ENCODE measurements at places on chromosomes 4 and X.
A peak's percentile ranks its signal among the peaks of the same experiment; 100 is the strongest.

DNA sequence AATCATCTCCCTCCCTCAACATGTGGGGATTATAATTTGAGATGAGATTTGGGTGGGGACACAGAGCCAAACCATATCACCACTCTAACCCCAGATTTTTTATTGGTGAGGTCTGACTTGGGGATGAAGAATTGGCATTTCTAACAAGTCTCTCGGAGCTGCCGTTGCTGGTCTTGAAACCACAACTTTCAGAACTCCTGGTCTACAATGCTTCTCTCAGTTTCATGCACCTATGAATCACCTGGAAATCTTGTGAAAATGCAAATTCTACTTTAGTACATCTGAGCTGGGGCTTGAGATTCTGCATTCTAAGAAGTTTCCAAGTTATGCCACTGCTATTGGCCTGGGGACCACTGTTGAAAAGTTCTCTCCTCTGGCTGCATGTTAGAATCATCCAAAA is 78.6 kb downstream of the PALLD start:
- no peak for DNase-seq

DNA sequence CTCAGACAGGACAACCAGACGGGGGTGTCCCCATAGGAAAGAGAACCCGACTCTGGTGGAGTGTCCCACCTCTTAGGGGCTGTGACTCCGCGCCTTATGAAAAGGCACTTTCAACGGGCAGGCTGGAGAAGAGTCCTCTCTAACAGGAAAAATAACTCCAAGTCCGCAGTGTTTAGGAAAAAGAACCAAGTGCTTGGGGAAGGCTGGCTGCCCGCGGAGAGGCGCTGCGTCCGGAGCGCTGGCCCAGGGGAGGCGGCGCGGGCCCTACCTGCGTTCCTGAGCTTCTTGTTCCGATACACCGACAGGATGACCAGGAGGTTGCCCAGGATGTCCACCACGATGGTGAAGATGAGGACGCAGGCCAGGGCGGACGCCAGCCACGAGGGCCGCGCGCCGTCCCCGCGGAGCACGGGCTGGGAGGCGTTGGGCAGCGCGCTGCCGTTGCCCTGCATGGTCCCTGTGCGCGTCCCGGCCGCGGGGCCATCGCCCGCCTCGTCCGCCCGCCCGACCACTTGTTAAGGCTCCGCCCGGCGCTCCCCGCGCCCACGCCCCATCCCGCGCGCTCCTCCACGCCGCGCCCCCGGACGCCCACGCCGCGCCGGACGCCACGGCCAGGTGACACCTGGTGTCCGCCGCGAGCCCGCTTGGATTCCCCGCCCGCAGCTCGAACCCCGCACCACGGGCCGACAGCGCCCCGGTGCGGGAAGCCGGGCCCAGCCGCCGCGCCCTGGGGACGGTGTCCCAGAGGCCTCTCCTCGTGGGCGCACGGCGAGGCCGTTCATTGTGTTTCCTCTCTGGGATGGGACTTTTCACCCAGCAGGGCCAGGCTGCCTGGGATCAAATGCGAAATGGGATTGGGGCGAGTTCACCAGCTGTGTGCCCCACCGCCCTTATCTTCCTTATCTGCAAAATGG is at the start of gene MTNR1A:
Gene MTNR1A, minus strand, starts transcription at position 654 of the 914 bp plus-strand sequence. Its CDS starts 202 bp downstream, at position 452.
- DNase-seq, result no peak

- no peak for DNase-seq
Measured at GRCh38 chr4:40300371-40301162, 34.6 kb upstream of the CHRNA9 start.

- peak; percentile 57 for DNase-seq
Measured at GRCh38 chr4:54872261-54872660, 214.5 kb downstream of the KIT start.

DNA sequence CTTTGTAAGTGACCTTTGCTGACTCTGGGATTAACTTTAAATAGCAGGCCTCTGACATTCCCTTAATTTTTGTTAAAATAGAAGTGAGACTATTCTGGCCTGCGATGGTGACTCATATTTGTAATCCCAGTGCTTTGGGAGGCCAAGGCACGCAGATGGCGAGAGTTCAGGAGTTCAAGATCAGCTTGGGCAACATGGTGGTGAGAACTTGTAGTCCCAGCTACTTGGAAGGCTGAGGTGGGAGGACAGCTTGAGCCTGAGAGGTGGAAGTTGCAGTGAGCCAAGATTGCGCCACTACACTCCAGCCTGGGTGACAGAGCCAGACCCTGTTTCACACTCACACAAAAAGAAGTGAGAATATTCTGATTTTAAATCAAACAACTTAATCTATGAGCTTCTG is 27.3 kb downstream of the ZNF330 start:
- DNase-seq, result peak; percentile 40

GRCh38 chr4:38373375-38373774 is 290.6 kb upstream of the KLF3 start:
- DNase-seq, result no peak

GRCh38 chrX:118507766-118508165 is 12.2 kb downstream of the DOCK11 start:
- DNase-seq, result no peak

DNA sequence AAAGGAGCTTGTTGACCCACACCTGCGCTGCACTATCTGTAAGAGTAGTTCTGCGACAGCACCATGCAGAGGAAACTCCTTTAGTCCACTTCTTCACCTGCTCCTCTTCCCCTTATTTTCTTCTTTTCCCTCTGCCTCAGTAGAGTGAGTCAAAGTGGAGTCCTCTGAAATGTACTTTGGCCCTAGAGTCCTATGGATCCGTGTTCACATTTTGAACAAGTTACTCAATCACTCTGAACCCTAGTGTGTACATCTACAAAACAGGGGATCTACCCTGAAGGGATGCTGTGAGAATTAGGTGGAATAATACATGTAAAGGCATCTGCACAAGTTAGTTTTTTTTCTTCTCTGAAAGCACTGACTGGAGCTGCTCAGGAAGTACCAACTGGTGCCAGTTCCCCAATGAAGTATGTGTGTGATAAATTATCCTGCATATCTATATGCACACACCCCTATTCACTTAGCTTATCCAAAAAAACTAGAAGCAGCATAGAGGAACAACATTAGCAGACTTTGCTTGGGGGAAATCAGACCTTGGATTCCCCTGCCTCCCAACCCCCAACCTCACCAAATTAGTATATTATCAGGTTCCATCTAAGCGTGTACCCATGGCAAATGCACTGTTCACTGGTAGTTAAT is 118.5 kb upstream of the FAM9C start:
- no peak for DNase-seq

GRCh38 chrX:55039471-55039870 is 8.7 kb upstream of the ALAS2 start:
- DNase-seq, result peak; percentile 43

GRCh38 chrX:69089203-69089602 is 76.0 kb downstream of the PJA1 start:
- no peak for DNase-seq

- peak; percentile 70 for DNase-seq
Measured at GRCh38 chr4:173169428-173170181, 994 bp downstream of the GALNT7 start.

DNA sequence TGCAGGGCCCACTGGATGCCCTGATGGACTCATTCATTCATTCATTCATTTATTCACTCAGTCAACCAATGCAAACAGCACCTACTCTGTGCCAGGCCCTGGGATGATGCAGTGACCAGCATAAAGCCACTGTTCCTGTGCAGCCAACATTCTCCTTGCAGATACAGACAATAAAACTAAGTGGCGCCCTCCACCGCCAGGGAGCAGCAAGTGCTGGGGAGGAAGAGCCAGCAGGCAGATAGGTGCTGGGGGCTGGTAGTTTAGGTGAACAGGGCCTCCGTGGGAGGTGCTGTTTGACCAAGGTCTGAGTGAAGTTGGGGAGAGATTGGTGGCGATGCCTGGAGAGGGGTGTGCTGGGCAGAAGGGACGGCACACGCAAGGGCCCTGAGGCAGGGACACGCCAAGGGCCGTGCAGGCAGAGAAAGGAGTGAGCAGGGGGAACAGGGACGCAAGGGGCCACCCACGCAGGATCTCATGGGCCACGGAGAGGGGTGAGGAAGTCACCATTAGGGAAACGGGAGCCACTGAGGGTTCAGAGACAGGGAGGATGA is 65.5 kb downstream of the WFS1 start:
- no peak for DNase-seq

- no peak for DNase-seq
Measured at GRCh38 chr4:101127176-101127790, 220.0 kb downstream of the PPP3CA start.

- DNase-seq, result no peak
Measured at GRCh38 chrX:146907391-146908240, 93.1 kb upstream of the CXorf51A start.

DNA sequence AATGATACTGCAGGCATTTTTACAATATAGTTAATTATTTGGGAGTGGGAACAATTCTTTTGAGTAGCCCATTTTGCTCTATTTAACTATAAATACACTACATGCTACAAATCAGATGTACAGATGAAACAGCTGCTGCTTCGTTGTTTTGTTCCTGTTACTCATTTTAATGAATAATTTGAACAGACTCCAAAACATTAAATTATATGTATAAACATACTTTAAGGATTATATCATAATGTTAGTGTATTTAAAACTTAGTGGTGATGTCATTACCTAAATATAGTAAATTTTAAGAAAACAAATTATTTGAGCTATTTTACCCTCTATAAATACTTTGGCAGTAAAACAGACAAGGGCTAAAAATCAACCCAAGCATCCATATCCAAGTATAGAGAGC is 60.7 kb downstream of the GAB1 start:
- DNase-seq, result peak; percentile 71

DNA sequence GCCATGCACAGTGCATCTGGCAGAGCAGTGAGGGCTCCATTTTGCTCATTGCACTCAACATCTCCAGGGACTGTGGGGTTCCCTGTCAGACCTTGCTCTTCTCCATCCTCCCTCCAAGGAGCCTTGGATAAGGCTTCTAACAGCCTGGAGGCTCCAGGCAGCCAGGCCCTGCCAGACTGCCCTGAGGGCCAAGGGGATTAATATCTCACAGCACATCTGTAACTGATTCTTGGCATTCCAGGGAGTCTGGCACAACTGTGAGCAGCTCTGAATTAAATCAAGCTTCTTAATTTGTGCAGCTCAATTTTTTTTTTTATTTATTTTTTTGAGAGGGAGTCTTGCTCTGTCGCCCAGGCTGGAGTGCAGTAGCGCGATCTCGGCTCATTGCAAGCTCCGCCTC is 224.5 kb upstream of the PGRMC2 start:
- DNase-seq, result peak; percentile 87

- DNase-seq, result no peak
Measured at GRCh38 chrX:143058120-143058519, 32.4 kb downstream of the SPANXN4 start.

- peak; percentile 63 for DNase-seq
Measured at GRCh38 chr4:156598138-156598681, 373.4 kb downstream of the PDGFC start.

DNA sequence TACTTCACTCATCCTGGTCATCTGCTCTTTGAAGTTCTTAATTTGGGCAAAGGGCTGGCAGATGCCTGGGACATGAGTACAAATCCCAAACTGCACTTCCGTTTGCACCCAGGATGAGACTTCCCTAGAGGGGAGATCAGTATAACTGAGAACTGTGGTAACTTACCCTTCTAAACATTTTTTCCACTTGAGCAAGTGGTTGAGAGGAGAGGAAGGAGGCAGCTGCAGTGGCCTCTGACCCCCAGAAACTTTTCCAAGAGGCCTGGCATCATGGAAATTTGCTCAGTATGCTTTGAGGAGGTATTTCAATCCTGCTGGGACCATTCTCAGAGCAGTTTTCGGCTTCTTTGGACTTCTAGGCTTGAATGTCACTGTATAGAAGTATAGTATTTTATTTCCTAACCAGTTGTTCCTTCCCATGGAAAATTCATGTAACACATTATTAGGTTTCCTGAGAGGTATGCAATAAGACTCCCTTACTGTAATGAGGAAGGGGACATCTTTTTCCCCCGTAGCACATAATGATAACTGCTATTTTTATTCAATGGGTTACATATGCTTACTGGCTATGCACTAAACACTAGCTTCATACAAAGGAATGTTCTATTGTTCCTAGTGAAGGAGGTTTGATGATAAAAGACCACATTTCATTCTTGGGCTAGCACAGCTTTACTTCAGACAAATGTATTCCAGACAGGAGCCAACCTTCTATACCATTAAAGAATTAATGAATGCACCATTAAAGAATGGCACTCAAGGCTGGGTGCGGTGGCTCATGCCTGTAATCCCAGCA is 129.3 kb downstream of the SHROOM3 start:
- DNase-seq, result no peak

- DNase-seq, result no peak
Measured at GRCh38 chr4:4269331-4269731, 20.6 kb downstream of the LYAR start.

- no peak for DNase-seq
Measured at GRCh38 chrX:338281-338835, 19.8 kb upstream of the GTPBP6 start.

DNA sequence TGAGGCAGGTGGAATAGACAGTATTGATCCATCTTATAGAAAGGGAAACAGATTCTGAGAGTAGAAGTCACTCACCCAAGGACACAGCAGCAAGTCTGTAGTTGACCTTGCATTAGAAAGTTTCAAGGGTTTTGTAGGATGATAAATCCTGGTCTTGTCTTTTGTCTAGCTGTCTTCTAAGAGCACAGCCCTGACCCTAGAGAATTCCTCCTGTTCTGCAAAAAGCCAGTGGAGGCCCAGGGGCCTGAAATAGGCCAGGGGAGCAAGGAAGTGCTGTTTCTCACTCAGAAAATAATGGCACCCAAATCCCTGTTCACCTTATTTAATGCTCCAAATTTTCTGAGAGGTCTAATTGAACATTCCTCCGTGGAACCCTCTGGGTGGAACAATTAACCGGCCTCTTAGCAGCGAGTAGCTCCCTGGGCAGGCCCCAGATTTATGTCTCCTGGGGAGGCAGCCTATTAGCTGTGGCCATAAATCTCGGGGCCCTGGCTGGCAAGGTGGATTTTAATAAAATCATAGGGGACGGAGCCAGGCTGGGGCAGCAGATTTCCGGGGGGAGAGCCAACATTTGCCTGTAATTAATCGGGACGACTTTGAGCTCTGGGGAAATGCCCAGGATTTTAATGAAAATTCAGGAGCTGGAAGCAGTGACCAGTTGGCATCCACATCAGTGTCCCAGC is 49.2 kb upstream of the MSX1 start:
- no peak for DNase-seq

DNA sequence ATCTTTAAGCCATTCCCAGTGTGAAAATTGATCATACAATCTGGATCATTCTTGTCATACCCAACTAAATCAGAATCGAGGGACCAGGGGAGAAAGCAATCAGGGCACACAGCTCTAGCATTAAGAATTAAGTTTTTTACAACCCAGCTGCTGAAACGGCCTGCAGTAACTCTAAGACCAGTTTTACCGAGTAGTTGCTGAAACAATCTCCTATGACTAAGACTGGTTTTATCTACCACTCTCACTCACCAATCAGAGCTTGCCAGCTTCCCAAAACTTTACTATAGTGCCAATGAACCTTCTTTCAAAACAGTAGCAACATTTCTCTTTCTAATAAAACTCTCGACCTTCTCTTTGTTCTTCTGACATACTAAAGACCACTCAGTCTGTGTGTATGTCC is 2.8 kb upstream of the SAP30 start:
- DNase-seq, result peak; percentile 7

DNA sequence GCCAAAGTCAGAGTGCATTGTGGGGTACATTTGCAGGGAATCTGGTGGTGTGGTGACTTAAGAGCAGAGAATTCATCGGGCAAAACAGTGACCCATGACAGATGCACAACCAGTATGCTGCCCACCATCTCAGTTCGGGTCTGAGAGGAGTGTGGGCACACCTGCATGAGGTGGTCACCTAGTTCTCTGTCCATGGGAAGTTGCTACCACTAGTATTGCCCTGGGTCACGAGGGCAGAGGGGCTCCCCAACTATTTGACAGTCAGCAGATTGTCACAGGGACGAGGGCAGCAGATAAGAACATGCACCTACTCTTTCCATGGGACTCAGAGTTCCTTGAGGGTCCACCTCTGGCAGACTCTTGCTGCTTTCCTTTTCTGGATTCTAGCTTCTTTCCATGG is 305.2 kb upstream of the MAOA start:
- no peak for DNase-seq

All from fibroblast of skin of scalp (primary cell).